ENCODE measurements at places on chromosomes 6 and 20. TPM values are rescaled to one million over a fixed set of nuclear protein-coding genes. Genes with fewer than 3 reads are reported as not detected.

DNA sequence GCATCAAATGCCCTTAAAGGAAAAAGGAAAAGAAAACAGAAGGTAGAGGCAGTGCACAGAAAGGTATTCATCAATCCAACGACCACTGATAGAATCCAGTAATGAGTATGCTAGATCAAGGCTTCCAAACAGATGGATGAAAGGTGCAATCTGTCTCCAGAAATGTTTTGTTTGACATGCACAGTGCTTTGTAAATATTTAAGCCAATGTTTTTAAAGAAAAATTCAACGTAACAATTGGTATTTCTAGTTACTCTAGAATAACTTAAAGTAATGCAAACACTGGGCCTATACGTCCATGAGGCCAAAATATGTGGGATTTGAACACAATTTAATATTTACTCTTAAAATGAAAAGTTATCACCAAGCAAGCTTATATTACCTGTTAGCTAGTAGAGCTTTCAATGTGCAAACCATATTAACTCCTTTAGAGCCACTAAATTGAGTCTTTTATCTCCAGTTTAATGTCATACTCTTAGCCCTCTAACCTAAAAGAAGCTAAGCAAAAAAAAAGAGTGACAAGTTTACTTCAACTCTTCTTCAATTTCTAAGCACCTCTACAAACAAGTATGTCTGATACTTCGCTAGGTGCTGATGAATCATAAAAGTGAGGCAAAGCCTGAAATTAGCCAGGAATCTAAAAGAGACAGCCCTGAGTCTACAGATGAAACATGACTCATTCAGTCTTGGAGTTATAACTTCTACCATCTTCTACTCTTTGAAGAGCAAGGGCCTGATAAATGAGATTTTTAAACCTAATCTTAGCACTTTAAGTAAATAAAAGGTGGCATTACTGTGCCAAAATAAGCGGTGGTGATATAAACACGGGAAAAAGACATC is 169.8 kb downstream of the PTPRK start:
- H3K4me1 ChIP-seq, result no peaks in the 10 kb centered on the region
- H3K4me3 ChIP-seq, result no peak overlapping the region
- peaks cover 2% of the 10 kb centered on the region for H3K36me3 ChIP-seq
- H3K27ac ChIP-seq, result no peak overlapping the region
- DNase-seq, result no peak
- H3K27me3 ChIP-seq, result peaks cover 11% of the 10 kb centered on the region

DNA sequence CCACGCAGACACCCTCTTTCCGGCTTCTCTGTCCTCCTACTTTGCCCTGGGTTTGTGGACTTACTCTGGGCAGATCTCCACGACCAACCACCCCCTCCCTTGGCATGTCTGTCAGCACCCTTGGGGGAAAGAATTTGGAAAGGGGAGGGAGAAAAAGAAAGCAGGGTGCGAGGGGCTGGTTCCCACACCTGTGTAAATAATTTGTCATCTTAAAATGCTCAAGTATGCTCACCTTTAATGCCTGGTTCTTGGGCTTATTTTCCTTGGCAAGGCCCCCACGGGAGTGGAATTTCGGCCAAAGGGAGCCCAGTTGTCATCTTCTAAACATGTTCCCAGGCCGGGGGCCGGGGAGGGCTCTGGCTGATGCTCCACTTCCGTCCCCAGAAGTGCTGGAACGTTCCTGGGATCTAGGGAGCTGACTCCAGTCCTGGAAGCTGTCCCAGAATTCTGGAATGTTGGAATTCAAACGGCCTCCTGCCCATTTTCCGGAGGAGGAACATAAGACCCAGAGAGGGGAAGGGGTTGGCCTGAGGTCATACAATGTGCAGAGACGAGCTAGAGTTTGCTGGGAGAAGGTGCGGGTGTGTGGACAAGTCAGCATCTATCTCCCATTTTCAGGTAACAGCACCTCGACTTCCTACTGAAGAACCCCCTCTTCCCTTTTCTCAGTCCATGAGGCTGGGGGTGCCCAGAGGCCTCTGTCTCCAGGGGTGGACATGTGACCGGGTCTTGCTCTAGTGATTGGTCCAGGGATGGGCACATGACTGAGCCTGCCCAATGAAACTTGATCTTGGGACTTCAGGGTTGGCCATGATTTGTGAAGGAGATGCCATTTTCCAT is 122.3 kb downstream of the CEBPB start:
- peaks cover 12% of the 10 kb centered on the region for H3K4me1 ChIP-seq
- DNase-seq, result no peak
- H3K27ac ChIP-seq, result no peak overlapping the region
- peaks cover 2% of the 10 kb centered on the region for H3K36me3 ChIP-seq

DNA sequence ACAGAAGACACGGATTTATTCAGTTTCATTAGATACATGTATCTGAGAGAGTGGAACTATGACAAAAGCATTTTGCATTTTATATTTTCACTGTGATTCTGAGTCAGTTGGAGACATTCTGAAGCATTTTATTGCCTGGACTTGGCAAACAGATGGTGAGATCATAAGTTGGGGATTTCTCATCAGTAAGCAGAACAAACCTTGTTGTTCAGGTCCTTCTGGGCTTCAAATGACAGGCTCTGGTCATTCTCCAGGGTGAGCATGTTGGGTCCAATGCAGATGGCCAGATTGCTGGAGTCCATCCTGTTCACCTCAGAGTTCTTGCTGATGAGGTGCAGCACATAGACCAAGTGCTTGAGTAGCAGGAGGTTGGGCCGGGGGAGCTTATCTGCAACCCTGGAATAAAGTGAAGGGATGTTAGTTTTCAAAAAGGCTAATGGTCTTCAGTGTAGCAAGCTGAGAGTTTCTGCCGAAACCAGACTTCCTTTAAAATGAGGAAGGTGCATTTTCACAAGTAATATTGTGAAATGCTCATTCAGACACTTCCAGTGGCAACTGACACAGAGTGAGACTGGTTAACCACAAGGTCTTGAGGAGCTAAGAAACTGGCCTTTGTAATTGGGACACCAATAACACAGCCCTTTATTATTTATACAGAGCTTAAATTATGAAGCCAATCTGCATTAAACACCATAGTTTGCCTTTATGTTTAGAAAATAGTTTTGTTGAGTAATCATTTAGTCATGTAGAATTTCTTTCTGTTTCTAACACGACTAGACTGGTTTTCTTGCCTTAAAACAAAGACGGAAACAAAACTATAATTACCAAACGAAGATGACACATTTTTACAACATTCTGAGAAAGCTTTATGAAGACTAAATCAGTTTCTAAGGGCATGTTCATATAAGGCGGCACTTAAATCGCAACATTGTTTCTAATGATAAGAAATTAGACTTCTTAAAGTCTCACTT is 5.6 kb downstream of the TAGAP start:
- peaks cover 60% of the 10 kb centered on the region for H3K4me1 ChIP-seq
- peaks cover 93% of the 10 kb centered on the region for H3K36me3 ChIP-seq

The ELOVL2 gene
- not detected for total RNA-seq

GRCh38 chr6:32152769-32153563 is 975 bp upstream of the PPT2 start:
- H3K27me3 ChIP-seq, result peaks cover 42% of the 10 kb centered on the region
- peaks cover 8% of the 10 kb centered on the region for H3K36me3 ChIP-seq
- H3K4me1 ChIP-seq, result peaks cover 29% of the 10 kb centered on the region
- DNase-seq, result no peak
- H3K4me3 ChIP-seq, result peak overlapping the region; percentile 86

- peaks cover 21% of the 10 kb centered on the region for H3K4me1 ChIP-seq
- H3K27ac ChIP-seq, result no peak overlapping the region
- no peak overlapping the region for H3K4me3 ChIP-seq
- no peak for DNase-seq
Measured at GRCh38 chr6:166911248-166911677, 45.1 kb downstream of the RNASET2 start.

GRCh38 chr6:48027704-48028435 is 83.1 kb downstream of the PTCHD4 start:
- no peaks in the 10 kb centered on the region for H3K27me3 ChIP-seq
- H3K36me3 ChIP-seq, result no peaks in the 10 kb centered on the region
- peaks cover 2% of the 10 kb centered on the region for H3K4me1 ChIP-seq

GRCh38 chr20:24337069-24337468 is 132.4 kb upstream of the SYNDIG1 start:
- no peak overlapping the region for H3K27ac ChIP-seq
- no peak overlapping the region for H3K4me3 ChIP-seq
- peak; percentile 46 for DNase-seq
- peaks cover 11% of the 10 kb centered on the region for H3K4me1 ChIP-seq
- no peaks in the 10 kb centered on the region for H3K36me3 ChIP-seq
- peaks cover 8% of the 10 kb centered on the region for H3K27me3 ChIP-seq

The HLA-G gene
- total RNA-seq, result 0.85 TPM

DNA sequence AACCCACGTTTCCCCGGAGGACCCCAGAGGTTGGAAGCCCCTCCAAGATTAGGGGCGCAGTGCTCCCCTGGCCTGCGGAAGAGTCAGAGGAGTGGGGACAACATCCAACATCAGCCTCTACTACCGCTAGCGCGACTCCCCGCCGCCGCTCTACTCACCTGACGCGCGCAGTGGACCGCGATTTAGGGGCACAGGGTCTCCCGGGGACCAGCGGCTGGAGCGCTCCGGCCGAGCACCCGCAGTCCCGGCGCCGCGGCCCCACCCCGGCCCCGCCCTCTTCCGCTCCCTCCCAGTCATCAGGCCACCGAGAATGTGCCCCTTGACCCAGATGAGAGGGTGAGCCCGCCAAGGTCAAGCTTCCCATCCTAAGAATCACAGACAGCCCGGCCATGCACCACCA is at the start of gene ZFP57:
Gene ZFP57, minus strand, starts transcription at position 249 of the 400 bp plus-strand sequence. CDS start 4,149 bp downstream, outside the sequence.
- peaks cover 49% of the 10 kb centered on the region for H3K4me1 ChIP-seq
- H3K4me3 ChIP-seq, result peak within 1 kb of the TSS; percentile 84
- peaks cover 2% of the 10 kb centered on the region for H3K27me3 ChIP-seq
- H3K36me3 ChIP-seq, result peaks cover 2% of the 10 kb centered on the region

The BHLHE23 gene
- not detected for total RNA-seq

The GLP1R gene
- total RNA-seq, result not detected

DNA sequence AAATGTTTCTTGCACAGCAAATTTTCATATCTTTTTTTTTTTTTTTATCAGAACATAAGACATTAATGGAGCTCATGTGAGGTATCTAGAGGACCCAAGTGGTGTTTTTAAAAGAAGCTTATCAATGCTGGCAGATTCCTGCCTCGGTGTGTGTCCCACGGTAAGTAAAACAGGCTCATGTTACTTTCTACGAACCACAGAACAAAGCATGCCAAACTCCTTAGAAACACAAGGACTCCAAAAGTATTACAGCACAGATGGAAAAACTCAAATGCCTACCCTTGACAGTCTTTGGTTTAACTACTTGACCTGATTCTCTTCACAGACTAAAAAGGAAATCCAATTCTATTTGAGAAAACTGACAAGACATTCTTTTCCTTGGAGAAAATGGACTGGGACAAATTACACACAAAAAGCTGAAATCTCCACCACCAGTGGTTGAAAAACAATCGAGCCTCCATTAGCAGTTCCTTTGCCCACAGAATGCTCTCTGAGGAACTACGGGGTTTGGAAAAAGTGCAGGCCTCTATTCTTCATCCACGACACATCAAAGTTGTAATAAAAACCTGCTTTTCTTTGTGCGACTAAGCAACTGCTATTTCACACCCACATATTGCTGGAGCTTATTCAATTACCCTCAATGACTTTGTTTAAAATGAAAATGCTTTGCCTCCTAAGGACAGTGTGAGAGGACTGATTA is 5.4 kb downstream of the METTL24 start:
- no peaks in the 10 kb centered on the region for H3K36me3 ChIP-seq
- DNase-seq, result no peak
- H3K27me3 ChIP-seq, result peaks cover 46% of the 10 kb centered on the region
- H3K4me1 ChIP-seq, result no peaks in the 10 kb centered on the region

The SH3BGRL2 gene
- 0.42 TPM for total RNA-seq

The PCSK2 gene
- not detected for total RNA-seq

- peaks cover 25% of the 10 kb centered on the region for H3K36me3 ChIP-seq
- DNase-seq, result no peak
- H3K4me1 ChIP-seq, result no peaks in the 10 kb centered on the region
- no peaks in the 10 kb centered on the region for H3K27me3 ChIP-seq
- H3K4me3 ChIP-seq, result no peak overlapping the region
Measured at GRCh38 chr20:37711994-37712964, 18.4 kb downstream of the CTNNBL1 start.

GRCh38 chr6:130018744-130019325 is 454 bp downstream of the L3MBTL3 start:
- peak overlapping the region; percentile 99 for H3K27ac ChIP-seq
- H3K27me3 ChIP-seq, result no peaks in the 10 kb centered on the region
- peaks cover 22% of the 10 kb centered on the region for H3K4me1 ChIP-seq
- peak overlapping the region; percentile 100 for H3K4me3 ChIP-seq

DNA sequence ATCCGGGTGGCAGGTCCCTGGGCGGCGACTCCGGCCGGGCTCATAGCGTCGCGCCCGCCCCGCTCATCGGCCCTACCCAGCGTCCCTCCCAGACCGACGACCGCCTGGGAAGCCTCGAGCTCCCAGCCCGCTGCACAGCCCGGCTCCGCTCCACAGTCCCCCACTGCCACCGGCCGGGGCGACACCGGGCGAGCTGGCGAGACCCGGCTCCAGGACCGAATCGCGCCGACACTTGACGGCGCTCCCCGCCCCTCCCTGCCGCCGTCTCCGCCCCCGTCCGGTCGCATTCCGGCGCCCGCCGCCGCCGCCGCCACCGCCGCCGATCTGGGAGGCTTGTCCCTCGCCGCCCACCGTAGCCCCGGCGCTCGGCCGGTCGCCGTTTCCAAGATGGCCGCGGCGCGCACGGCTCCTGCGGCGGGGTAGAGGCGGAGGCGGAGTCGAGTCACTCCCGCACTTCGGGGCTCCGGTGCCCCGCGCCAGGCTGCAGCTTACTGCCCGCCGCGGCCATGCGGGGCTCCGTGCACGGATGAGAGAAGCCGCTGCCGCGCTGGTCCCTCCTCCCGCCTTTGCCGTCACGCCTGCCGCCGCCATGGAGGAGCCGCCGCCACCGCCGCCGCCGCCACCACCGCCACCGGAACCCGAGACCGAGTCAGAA is at the start of gene MAP3K4:
Gene MAP3K4, plus strand, starts transcription at position 364 of the 655 bp plus-strand sequence. Its CDS starts 163 bp downstream, at position 527.
- H3K4me3 ChIP-seq, result peak within 1 kb of the TSS; percentile 92
- H3K27ac ChIP-seq, result peak within 1 kb of the TSS; percentile 83
- H3K4me1 ChIP-seq, result peaks cover 26% of the 10 kb centered on the region
- peak; percentile 81 for DNase-seq
- H3K27me3 ChIP-seq, result peaks cover 15% of the 10 kb centered on the region

DNA sequence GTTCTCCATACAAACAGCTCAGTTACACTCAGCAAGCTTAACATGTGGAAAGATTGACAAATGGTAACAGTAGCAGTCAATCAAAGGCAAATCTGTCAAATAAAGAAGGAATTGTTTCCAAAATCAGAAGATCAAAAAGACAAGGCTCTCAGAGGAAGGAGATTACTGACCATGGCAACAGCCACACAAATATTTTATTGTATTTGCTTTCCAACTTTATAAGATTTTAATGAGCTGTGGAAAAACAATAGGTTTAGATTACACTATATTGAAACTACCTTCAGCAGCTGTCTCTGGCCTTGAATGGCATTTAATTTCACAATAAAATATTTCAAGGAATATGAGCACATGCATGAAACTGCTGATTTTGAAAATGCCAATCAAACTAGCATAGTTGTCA is 1143.9 kb upstream of the GJE1 start:
- no peaks in the 10 kb centered on the region for H3K4me1 ChIP-seq
- H3K36me3 ChIP-seq, result no peaks in the 10 kb centered on the region
- H3K27me3 ChIP-seq, result no peaks in the 10 kb centered on the region
- DNase-seq, result no peak
- H3K27ac ChIP-seq, result no peak overlapping the region
- no peak overlapping the region for H3K4me3 ChIP-seq

All from activated CD8-positive, alpha-beta memory T cell treated with anti-CD3 and anti-CD28 coated beads, Interleukin-2, amount 10 ng/mL, durations not matched to agents 7 days and 5 days (primary cell).